Fibroblast of skin of scalp (primary cell): ENCODE measurements at places on chromosomes 11 and 22.
A peak's percentile ranks its signal among the peaks of the same experiment; 100 is the strongest.

GRCh38 chr11:119721129-119722120 lies 7.6 kb downstream of the NECTIN1 start:
- DNase-seq = peak; percentile 50

- no peak for DNase-seq
Measured at GRCh38 chr11:66157182-66157864, 87.3 kb downstream of the PACS1 start.

GRCh38 chr11:70729949-70730348 lies 331.6 kb downstream of the CTTN start:
- no peak for DNase-seq

DNA sequence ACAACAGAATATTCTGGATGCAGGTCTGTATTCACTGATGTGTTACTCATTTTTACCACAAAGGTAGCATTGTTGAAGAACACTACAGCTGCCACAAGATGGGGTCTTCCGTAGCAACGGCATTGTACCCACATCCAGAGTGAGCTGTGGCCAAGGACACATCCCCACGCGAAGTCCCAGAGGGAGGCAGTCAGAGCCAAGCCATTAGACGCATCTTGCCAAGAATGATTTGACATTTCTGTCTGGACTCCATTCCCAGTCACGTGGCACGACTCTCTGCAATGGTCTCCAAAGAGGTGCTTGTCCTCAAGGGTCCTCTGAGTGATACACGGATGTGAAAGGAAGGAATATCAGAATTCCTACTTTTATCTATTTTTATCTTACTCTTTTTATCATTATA lies 15.5 kb downstream of the OPCML start:
- no peak for DNase-seq

GRCh38 chr11:130874396-130874795 lies 41.9 kb downstream of the SNX19 start:
- no peak for DNase-seq

DNA sequence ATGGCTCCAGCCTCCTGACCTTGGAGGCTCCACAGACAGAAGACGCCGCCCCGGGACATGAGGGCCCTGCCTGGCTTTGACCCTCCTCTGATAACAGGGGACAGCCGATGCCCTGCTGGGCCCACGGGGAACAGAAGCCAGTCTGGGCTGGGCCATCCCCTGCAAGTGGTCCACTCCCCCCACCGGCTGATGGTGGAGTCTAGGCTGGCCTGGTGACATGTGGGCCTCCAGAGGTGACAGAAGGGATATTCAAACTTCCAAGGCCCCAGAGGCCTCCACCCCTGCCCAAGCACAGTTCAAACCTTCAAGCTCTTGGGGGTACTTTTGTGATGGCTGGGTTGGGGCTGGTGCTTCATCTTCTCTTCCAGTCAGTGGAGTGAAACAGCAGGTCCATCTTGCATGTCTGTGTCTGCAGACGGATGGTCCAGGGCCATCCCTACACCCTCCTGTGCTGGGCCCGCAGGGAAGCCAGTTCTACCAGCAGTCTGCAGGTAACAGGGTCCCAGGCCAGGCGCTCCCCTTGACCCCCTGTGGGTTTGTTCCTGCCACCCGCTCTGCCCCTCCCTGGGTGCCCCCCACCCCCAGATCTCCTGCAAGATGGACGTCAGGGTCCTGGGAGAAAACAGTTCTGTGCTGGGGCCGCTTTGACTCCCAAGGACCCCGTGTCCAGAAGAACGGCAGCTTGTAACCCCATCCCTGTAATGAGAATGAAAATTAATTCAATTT lies 929.9 kb downstream of the BRD1 start:
- no peak for DNase-seq

GRCh38 chr11:73225851-73226250 lies 7.8 kb downstream of the P2RY2 start:
- no peak for DNase-seq

GRCh38 chr11:20875889-20876288 lies 206.5 kb downstream of the NELL1 start:
- no peak for DNase-seq

- peak; percentile 67 for DNase-seq
Measured at GRCh38 chr11:104033134-104033533, 3.3 kb upstream of the DDI1 start.

DNA sequence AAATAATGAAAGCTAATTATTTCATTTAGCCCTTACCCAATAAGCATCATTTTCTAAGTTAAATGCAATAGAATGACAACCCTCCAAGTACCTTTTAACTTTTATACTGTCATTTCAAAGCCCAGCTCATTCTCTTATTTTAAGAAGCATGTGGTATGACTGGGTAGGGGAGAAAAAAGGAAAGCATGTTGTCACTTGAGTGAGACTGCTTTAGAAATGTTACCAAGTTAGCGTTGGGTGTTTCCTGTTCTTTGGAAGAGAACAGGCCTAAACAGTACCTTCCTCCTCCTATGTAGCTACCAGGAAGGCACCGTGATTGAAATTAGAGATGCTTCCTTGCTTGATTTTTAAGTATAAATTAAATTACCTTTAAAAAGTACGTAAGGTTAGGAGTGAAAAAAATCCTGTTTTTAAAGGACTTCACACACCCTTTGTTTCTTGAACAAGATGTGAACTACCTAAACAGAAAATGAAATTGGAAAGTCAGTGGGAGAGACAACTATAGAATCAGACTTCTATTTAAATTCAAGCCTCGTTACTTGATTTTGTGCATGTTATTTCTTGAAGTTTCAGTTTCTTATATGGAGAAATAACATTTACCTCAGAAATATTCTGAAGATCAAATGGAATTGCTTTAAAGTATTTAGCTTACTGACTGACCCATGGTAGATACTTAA lies 741 bp upstream of the CNTF start:
- no peak for DNase-seq

- DNase-seq = peak; percentile 64
Measured at GRCh38 chr11:122656073-122656630, 630 bp downstream of the UBASH3B start.

- DNase-seq = no peak
Measured at GRCh38 chr11:115911613-115912346, 407.6 kb upstream of the CADM1 start.

DNA sequence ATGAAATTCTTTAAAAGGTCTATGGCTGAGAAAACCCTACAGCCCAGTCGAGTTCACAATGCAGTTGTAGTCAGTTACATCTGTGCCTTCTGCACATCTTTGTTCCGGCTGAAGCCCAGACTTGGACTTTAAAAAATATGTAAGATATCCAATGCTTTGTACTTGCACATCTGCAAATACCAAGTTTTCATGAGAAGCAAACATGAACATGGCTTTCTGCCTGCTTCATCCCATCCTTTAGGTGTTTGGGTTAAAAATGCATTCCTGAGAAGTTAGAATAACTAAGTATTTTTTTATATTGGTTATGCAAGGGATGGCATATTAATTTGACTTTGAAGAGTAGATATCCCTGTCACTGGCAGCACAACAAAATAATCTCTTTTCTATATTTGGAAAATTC lies 528.4 kb downstream of the METTL15 start:
- no peak for DNase-seq

DNA sequence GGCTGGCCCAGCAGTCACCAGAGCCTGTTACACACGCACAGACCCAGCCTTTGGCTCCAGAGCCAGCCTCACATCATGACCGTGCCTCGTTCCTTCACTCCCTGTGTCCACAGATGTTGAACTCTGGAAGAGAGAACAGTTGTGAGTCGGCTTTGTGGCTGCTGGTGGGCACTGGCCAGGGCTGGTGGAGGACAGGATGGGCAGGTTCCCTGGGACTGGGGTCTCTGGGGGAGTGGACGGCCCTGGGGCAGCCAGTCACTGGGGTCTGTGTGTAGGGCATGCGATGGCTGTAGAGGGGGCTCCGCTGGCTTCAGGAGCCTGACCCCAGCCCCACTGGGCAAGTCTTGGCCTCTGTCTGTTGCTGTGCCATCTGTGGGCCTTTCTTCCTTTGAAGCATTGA lies 1070.1 kb downstream of the BRD1 start:
- DNase-seq = no peak

GRCh38 chr11:115705200-115705599 lies 201.0 kb upstream of the CADM1 start:
- DNase-seq = no peak

- no peak for DNase-seq
Measured at GRCh38 chr11:75996523-75997442, 181.8 kb downstream of the UVRAG start.

GRCh38 chr11:114173843-114174242 lies 114.3 kb downstream of the ZBTB16 start:
- DNase-seq = no peak

DNA sequence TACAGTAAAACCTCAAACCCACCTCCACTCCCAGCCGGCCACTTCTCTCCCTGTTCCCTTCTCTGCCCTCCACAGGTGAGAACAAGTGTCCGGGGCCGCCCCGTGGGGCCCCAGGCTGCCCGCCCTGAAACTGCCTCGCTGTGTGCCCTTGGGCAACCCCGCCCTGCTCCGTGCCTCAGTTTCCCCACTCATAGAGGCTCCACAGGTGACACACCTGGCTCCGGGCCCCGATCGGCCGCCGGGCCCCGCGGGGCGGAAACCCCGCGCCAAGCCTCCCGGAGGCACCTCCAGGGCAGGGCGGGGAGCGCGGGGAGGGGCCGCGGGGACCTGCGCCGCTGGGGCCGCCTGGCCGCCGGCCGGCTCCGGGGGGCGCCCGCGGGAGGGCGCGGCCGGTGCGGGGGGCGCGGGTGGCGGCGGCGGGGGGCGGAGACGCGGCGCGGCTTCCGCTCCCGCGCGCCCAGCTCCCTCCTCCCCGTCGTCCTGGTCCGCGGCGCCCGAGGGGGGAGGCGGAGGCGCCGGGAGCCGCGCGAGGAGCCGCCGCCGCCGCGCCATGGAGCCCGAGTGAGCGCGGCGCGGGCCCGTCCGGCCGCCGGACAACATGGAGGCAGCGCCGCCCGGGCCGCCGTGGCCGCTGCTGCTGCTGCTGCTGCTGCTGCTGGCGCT lies at the start of gene LRP5:
Gene LRP5 (plus strand): TSS at position 475 of the 663 bp plus-strand sequence. CDS start 124 bp downstream, at position 599.
- peak; percentile 51 for DNase-seq

- DNase-seq = no peak
Measured at GRCh38 chr11:33775832-33776470, 1.6 kb upstream of the FBXO3 start.

DNA sequence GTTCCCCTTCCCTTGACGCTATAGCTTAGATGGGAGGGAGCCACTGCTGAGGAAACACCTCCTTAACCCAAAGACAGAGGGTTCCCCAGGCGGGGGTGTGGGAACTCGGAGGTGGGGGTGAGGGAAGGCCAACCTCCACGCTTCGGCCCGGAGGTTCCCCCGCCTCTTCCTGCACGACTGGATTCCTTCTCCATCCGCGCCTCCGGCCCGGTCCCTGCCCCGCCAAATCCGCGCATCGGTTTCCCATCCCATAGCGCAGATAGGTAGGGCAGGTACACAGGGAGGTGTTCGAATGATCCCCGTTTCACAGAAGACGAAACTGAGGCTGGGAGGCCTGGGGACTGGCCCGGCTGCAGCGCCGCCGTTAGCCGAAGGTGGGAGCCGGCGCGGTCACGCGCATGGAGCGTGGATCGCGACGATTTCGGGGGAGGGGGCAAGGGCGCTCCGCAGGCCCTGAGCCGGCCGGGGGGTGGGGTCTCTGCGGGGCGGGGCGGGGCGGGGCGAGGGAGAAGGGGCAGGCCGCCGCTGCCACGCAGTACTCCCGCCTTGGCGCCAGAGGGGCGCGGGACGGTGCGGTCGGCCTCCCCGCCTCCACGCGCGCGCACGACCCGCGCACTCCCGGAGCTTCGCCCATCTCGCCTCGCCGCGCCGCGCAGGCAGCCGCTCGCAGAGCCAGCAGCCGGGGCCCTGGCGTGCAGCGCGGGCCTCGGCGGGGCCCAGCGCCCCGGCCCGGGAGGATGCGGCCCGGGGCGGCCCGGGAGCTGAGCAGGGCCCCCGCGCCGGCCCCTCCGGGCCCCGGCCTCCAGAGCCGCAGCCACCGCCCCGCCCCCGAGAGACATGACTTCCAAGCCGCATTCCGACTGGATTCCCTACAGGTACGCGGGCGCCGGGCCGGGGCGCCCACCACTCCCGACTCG lies at the start of gene TUB:
Gene TUB (plus strand): TSS at position 538 of the 917 bp plus-strand sequence. CDS start 300 bp downstream, at position 838.
- DNase-seq = peak; percentile 27

GRCh38 chr22:36360871-36361383 lies 26.8 kb downstream of the MYH9 start:
- DNase-seq = no peak

DNA sequence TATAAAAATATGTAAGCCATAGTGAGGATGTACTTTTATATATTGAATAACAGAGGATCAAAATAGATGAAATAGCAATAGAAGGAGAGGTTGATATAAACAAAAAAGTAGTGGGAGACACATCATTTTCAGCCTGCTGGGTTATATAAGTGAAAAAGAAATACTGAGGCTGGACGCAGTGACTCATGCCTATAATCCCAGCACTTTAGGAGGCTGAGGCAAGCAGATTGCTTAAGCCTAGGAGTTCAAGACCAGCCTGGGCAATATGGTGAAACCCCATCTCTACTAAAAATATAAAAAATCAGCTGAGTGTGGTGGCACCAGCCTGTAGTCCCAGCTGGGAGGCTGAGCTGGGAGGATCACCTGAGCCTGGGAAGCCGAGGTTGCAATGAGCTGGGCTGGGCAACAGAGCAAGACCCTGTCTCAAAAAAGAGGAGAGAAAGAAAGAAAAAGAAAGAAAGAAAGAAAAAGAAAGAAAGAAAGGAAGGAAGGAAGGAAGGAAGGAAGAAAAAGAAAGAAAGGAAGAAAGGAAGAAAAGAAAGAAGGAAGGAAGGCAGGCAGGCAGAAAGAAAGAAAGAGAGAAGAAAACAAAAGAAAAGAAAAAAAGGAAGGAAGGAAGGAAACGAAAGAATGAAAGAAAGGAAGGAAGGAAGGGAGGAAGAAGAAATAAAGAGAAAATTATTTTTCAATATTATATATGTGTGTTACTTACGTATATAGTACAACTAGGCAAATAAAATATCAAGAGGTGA lies 7.0 kb upstream of the P2RY2 start:
- DNase-seq = no peak

DNA sequence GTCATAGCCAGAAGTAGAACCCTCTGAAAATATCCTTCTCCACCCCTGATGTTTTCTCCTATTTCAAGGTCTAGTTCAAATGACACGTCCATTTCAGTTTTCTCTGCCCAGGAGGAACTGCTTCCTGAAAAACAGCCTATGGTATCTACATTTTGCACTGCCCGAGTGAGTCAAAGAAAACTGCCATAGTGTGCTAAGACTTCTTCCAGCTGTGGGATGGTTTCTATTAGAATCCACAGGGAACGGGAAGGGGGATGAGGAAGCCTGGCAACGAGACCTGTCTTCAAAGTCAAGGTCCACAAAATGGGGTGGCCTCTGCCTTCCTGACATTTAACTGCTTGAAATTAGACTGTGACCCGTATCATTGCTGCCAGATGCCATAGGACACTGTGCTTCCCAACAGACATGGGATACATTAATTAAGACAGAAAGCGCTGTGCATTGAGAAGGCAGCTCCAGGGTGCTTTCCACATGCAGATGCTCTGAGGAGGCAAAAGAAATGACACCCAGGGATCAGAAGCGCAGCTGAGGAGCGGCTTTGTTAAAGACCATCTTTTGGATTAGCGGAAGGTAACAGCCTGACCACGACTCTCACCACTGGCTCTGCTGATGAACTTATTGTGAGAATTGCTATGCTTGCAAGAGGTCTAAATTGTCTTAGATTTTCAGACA lies 39.4 kb upstream of the NUP50 start:
- DNase-seq = peak; percentile 4

- peak; percentile 6 for DNase-seq
Measured at GRCh38 chr11:38456371-38456770, 1858.3 kb upstream of the RAG2 start.
